ENCODE measurements at places on chromosomes 4 and X. TPM values are rescaled to one million over a fixed set of nuclear protein-coding genes. Genes with fewer than 3 reads are reported as not detected.

GRCh38 chrX:110245011-110245410, 72.9 kb downstream of the AMMECR1 start:
- peak; percentile 39 for DNase-seq

UGT8 gene
- polyA plus RNA-seq = not detected

DNA sequence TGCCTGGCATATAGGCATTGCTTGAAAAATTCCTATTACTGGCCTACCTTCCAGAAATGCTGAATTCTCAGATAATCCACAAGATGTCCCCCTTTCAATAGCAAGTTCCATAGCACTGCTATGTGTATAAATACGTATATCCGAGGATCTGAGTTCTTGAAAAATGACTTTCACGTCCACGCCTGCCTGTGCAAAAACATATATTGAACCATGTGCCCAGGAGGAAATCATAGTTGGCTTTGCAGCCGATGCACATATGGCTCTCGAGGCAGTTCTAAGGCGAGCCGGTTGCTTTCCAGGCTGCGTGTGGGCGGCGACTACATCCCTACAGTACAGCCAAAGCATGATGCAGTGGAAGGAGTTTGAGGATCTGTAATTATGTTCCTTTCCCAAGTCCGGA, 55.4 kb upstream of the ESX1 start:
- peak; percentile 66 for DNase-seq

NUP54 gene
- 37.6 TPM for polyA plus RNA-seq

- DNase-seq = no peak
Observed at GRCh38 chr4:66443008-66443407, 772.7 kb upstream of the EPHA5 start.

- peak; percentile 18 for DNase-seq
Observed at GRCh38 chrX:26954029-26954428, 509.1 kb downstream of the PPP4R3C start.

DNA sequence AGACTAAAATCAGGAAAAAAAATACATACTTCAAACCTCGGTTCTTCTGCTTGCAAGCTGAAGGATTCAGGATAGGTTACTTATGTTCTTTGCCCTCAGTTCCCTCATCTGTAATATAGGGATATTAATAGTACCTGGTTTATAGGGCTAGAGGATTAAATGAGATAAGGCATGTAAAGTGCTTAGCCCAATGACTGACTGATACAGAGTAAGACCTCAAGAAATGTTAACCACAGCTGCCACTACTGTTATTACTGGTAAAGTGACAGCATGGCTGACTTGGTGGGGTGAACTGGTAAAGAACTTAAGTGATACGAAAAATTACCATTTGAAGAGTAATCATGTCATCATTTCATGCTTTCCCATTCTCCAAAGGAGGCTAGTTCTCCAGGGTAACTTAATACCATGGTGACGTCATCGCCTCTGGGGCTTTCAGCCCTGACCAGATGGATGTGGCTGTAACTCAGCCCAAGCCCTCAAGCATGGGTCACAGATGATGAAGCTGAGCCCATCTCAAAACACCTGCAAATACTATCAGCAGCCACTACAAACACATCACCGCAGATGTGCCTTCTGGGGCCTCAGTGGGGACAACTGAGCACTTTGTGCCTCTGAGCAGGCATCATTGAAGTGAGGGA, 44.5 kb upstream of the SCML1 start:
- peak; percentile 40 for DNase-seq

DNA sequence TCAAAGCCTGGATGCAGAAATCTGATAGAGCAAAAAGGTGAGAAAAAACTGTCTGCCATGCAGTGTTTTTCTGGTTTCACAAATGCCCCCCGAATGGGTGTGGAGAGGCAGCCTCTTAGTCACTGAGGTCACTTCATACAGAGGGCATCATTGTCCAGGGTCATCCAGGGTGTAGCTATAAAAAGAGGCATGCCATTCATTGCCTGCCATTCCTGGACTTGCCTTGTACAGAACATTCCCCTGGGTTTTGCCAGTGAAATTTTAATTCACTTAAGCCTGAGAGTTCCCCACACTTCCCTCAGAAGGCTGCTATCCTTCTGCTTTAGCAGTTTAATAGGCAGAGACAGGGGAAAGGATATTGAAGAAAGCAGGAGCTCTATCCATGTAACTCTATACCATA, 230.3 kb downstream of the UNC5C start:
- DNase-seq = no peak

DNA sequence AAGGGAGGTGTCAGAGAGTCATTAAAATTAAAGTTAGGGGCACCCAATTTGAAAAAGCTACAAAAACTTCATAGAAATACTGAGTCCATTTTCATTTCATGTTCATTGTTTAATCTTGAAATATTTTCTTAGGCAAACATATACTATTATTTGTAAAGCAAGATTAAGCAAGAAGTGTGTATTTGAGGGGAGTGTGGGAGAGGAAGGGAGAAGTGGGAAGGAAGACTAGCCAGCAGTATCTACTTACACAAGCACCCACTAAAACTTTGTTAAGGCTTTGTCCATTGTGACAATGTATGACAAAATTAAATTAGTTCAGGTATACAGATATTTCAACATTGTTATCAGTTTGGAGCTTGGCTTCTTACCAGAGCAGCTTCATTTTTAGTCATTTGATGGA, 222.9 kb downstream of the ARHGAP24 start:
- no peak for DNase-seq

SUPT20HL2 gene
- not detected for polyA plus RNA-seq

SH3BGRL gene
- 169 TPM for polyA plus RNA-seq

SETD7 gene
- polyA plus RNA-seq = 31.6 TPM

MAGEB17 gene
- polyA plus RNA-seq = not detected

LUZP4 gene
- polyA plus RNA-seq = not detected

- peak; percentile 40 for DNase-seq
Observed at GRCh38 chr4:37383579-37384229, 139.2 kb downstream of the NWD2 start.

IL1RAPL2 gene
- polyA plus RNA-seq = not detected

DNA sequence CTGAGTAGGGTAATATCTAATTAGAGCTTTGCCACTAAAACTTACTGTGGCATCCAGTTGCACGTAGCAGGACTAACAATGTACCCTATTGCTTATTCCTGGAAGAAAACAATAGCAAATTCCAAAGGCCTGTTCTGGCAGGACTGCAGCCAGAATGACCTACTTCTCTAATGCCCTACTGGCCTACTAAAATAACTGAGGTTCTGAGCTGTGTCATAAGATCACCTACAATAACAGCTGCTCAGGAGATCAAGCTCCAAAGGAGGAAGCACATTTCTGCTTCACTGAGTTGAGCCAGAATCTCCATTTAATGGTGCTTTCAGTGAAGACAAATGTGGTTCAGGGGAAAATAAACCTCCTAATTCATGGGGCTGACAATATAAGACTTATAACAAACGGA, 42.2 kb upstream of the CXCL8 start:
- DNase-seq = peak; percentile 63

ERCC6L gene
- polyA plus RNA-seq = 2.4 TPM

ITGB1BP2 gene
- not detected for polyA plus RNA-seq

GRCh38 chrX:80216086-80216485, 201.5 kb downstream of the TBX22 start:
- DNase-seq = peak; percentile 0

All from GM23248 (cell line).